Naive B cell (primary cell): ENCODE measurements at places on chromosomes 3 and 15.

DNA sequence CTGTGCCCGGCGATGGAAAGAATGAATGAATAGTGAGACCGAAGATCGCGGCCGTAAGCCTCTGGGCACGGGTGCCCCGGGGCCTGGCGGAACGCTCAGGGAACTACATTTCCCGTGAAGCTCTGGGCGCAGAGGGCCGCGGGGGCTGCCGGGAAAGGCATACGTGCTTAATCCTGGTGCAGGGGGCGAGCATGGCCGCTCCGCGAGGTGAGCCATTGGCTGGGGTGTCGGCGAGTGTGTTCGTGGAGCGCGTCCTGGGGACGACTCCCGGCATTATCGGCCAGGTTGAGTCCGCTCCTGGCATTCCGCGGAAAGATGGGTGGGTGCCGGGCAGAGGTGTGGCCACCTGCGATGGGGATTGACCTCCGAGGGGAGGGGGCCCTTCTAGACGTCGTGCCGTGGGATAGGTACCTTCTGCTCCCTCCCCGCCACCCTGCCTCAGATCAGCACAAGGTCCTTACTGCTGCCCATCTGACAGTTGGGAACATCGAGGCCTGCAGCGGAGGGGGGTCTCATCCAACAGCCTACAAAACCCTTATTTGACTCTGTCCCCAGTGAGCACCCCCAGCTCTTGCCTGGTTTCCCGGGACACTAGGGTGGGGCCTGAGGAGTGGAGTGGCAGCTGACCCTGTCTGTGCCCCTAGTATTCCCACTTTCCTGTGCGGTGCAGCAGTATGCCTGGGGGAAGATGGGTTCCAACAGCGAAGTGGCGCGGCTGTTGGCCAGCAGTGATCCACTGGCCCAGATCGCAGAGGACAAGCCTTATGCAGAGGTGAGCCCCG lies at the start of gene MPI:
Gene MPI (plus strand): TSS at position 160 of the 782 bp plus-strand sequence. CDS start 32 bp downstream, at position 192.
- DNase-seq: peak; percentile 81
- peak within 1 kb of the TSS; percentile 83 for H3K27ac ChIP-seq
- peaks cover 29% of the 10 kb centered on the region for H3K4me1 ChIP-seq
- H3K27me3 ChIP-seq: no peaks in the 10 kb centered on the region

- H3K27me3 ChIP-seq: peaks cover 16% of the 10 kb centered on the region
- peaks cover 7% of the 10 kb centered on the region for H3K4me1 ChIP-seq
- H3K4me3 ChIP-seq: no peak overlapping the region
- no peak overlapping the region for H3K27ac ChIP-seq
Measured at GRCh38 chr15:81157195-81157938, 23.3 kb downstream of the CFAP161 start.

DNA sequence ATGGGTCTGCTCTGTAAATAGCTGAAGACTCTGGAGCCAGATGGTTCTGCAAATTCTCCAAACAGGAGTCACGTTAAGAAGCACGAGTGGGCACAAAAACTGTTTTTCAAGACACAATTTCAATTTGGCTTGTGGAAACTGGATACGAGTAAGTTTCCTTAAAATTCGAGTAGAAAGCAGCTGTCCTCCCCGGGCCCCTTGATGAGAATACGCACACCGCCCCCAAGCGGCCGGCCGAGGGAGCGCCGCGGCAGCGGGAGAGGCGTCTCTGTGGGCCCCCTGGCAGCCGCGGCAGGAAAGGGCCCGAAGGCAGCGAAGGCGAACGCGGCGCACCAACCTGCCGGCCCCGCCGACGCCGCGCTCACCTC lies 778 bp upstream of the THBS1 start:
- DNase-seq: peak; percentile 19
- no peaks in the 10 kb centered on the region for H3K36me3 ChIP-seq
- H3K4me3 ChIP-seq: no peak overlapping the region

DNA sequence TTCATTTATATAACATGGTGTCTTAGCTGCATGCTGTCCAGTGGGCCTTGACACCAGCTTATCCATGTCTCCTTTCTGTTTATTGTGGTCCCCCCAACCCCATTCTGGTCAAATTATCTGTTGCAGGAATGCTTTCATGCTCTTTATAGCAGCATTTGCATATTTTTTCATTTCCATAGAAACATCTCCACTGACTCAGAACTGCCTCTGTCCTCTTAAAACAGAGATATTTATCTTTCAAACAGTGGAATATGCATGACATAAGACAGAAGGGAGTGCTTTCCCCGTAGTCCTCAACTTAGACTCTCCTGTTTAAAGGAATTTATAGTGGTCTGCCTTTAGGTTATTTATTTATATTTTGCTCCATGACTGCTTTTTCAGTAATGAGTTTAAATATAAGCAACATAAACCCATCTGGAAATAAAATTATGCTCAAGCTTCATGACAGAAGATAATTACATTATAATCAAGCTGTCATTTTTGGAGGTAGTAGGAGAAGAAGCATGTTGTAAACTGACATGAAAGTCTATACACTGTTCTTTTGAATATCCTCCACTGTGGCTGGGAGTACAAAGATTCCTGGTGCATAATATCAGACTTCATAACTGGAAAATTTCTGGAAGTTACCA lies 179.5 kb upstream of the CD96 start:
- DNase-seq: no peak
- H3K27me3 ChIP-seq: no peaks in the 10 kb centered on the region
- H3K27ac ChIP-seq: no peak overlapping the region
- H3K4me1 ChIP-seq: no peaks in the 10 kb centered on the region
- no peaks in the 10 kb centered on the region for H3K36me3 ChIP-seq

GRCh38 chr3:125916376-125916978 lies 52.5 kb upstream of the ROPN1B start:
- peak; percentile 90 for DNase-seq
- H3K4me3 ChIP-seq: peak overlapping the region; percentile 96
- no peaks in the 10 kb centered on the region for H3K36me3 ChIP-seq
- peaks cover 17% of the 10 kb centered on the region for H3K4me1 ChIP-seq
- peak overlapping the region; percentile 98 for H3K27ac ChIP-seq

- H3K36me3 ChIP-seq: no peaks in the 10 kb centered on the region
- H3K4me3 ChIP-seq: no peak overlapping the region
- no peaks in the 10 kb centered on the region for H3K4me1 ChIP-seq
- H3K27me3 ChIP-seq: peaks cover 39% of the 10 kb centered on the region
- no peak for DNase-seq
- no peak overlapping the region for H3K27ac ChIP-seq
Measured at GRCh38 chr3:127167315-127168043, 25.5 kb upstream of the PRR23E start.

DNA sequence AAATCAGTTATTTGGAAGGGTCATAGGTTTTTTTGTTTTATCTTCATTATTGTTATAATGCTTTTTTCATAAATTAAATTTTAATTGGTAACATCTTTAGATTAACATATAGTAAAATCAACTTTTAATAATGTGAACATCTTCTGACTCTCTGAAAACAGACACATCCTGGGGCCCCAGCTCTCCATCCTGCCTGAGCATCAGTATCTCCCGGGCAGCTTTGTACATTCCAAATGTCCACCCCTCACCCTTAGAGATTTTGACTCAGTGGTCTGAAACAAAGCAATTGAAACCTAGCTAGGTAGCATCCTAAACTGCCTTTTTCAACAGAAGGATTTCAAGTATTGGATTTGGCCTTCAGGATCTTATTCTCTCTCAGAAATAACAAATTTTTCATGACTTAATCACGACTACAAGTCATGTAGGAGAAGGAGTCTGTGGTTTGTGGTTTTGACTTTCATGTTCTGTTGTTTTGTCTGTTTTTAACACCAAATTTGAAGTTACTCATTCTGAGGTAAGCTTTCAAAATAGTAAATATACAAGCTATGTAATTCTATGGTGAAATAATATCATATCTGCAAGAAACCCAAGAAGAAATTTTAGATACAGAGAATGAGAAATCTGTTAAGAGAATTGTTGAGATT lies 147.3 kb upstream of the UBE2E2 start:
- no peaks in the 10 kb centered on the region for H3K27me3 ChIP-seq
- no peak for DNase-seq
- H3K27ac ChIP-seq: no peak overlapping the region
- peaks cover 12% of the 10 kb centered on the region for H3K4me1 ChIP-seq
